ENCODE measurements at places on chromosomes 1 and 21. TPM values are rescaled to one million over a fixed set of nuclear protein-coding genes. Genes with fewer than 3 reads are reported as not detected.

Gene RPS27
- 1,626 TPM for total RNA-seq

Gene SLC35F3
- 1.9 TPM for total RNA-seq

Gene MPZL1
- total RNA-seq: 191 TPM

Gene NUDC
- 21.6 TPM for total RNA-seq

Gene MX2
- 0.31 TPM for total RNA-seq

Gene CRYBG2
- total RNA-seq: 0.63 TPM

Gene RPTN
- total RNA-seq: not detected

Gene RXFP4
- total RNA-seq: not detected

Gene KCNJ10
- 3.4 TPM for total RNA-seq

Gene CENPF
- 30.0 TPM for total RNA-seq

Gene KLHDC8A
- 41.0 TPM for total RNA-seq

Gene SLAMF8
- total RNA-seq: not detected

Gene NTMT2
- 0.63 TPM for total RNA-seq

Gene XCL2
- total RNA-seq: not detected

Gene ELF3
- 0.31 TPM for total RNA-seq

Gene C1orf94
- 1.3 TPM for total RNA-seq

Gene DIO1
- not detected for total RNA-seq

Gene C4BPA
- total RNA-seq: not detected

Gene ZFP69
- total RNA-seq: 15.3 TPM

Gene TSPEAR
- not detected for total RNA-seq
